ENCODE measurements at places on chromosomes 4 and X. TPM values are rescaled to one million over a fixed set of nuclear protein-coding genes. Genes with fewer than 3 reads are reported as not detected.

- H3K27ac ChIP-seq, result no peak overlapping the region
- no peaks in the 10 kb centered on the region for H3K27me3 ChIP-seq
- no peak overlapping the region for H3K4me3 ChIP-seq
- H3K36me3 ChIP-seq, result no peaks in the 10 kb centered on the region
Observed at GRCh38 chrX:1360171-1360570, 23.6 kb downstream of the IL3RA start.

Gene MAGIX
- 2.8 TPM for total RNA-seq

DNA sequence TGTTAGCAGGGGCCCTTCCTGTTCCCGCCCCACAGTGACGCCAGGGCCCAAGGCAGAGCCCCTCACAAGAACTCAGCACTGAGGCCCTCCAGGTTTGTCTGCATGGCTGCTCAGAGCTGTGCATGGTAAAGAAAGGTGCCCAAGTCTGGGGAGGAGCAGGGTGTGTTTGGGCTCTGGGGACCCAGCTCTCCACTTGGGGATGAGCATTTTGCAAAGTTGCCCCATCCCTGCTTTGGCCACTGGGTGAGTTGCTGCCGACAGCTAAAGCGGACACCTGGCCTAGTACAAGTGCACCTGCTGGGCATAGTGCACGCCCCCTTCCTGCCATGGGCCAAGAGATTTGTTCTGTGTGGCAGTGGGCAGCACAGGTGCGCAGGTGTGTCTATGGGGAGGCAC lies 2.0 kb upstream of the MXD4 start:
- H3K27me3 ChIP-seq, result no peaks in the 10 kb centered on the region
- H3K4me3 ChIP-seq, result no peak overlapping the region
- H3K4me1 ChIP-seq, result no peaks in the 10 kb centered on the region
- H3K27ac ChIP-seq, result no peak overlapping the region
- H3K36me3 ChIP-seq, result no peaks in the 10 kb centered on the region

GRCh38 chr4:14532436-14532835 lies 469.8 kb upstream of the CPEB2 start:
- H3K36me3 ChIP-seq, result no peaks in the 10 kb centered on the region
- no peaks in the 10 kb centered on the region for H3K27me3 ChIP-seq
- no peak overlapping the region for H3K4me3 ChIP-seq
- no peak overlapping the region for H3K27ac ChIP-seq
- H3K4me1 ChIP-seq, result no peaks in the 10 kb centered on the region

Gene NLRP2B
- 0.27 TPM for total RNA-seq

DNA sequence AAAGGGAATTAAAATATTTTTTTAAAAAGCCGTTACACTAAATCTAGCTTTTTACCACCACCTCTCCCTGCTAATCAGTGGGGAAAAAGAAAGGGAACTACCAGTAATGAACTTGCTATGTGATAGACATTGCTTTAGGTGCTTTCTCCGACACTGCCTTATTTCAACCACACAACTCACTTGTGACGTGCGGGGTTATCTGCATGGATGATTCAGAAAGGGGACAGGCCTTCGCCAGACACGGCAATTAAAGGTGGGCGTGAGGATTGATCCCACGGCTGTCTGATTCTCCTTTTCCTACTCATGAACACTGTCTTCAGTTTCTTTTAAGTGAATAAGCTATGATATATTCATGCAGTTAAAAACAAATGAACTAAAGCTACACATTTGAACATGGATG lies 882 bp upstream of the CXCR3 start:
- DNase-seq, result peak; percentile 5
- H3K4me1 ChIP-seq, result no peaks in the 10 kb centered on the region
- H3K27me3 ChIP-seq, result no peaks in the 10 kb centered on the region
- H3K27ac ChIP-seq, result no peak overlapping the region
- no peaks in the 10 kb centered on the region for H3K36me3 ChIP-seq

Gene CXCL9
- 1.6 TPM for total RNA-seq

Gene FAM149A
- total RNA-seq, result 7.9 TPM

DNA sequence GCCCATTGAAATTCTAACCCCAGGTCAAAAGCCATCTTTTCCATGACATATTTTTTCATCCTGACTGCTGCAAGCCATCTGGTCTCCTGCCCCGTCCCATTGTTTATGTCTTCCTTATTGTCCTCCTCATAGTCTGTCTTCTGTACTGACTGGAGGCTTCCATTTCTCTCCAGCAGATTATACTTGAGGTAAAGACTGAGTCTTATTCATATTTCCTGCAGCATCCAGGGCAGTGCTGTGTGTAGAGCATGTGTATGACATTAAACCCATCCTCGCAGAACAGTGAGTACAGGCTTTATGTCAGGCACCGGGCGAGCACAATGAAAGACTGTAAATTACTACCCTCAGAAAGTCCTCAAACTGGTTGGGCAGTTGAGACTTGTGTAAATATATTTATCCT lies 275.1 kb downstream of the C4orf33 start:
- no peak overlapping the region for H3K27ac ChIP-seq
- H3K4me1 ChIP-seq, result no peaks in the 10 kb centered on the region

DNA sequence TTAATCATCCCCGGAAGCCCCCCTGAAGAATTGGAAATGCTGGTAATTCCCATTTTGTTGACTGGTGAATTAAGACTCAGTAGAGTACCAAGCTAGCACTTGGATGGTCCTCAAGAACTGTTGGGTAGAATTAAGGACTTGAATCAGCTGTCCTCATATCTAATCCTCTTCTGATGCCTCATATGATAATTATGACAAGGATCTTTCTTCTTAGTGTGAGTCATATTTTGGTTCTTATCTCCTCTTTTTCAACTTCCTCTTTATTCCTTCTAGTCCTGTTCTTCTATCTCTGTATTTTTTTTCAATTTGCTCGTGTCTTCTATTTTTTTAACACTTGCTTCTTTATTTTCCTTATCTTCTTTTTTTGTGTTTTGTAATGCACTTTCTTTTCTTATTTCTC lies 206.3 kb upstream of the ANXA3 start:
- no peaks in the 10 kb centered on the region for H3K36me3 ChIP-seq
- no peaks in the 10 kb centered on the region for H3K4me1 ChIP-seq
- DNase-seq, result no peak
- H3K4me3 ChIP-seq, result no peak overlapping the region

- H3K4me1 ChIP-seq, result no peaks in the 10 kb centered on the region
- H3K4me3 ChIP-seq, result no peak overlapping the region
- no peaks in the 10 kb centered on the region for H3K36me3 ChIP-seq
- H3K27me3 ChIP-seq, result no peaks in the 10 kb centered on the region
- no peak overlapping the region for H3K27ac ChIP-seq
- no peak for DNase-seq
Observed at GRCh38 chr4:12319765-12320164, 891.1 kb upstream of the HS3ST1 start.

- no peak for DNase-seq
- H3K4me3 ChIP-seq, result no peak overlapping the region
- H3K36me3 ChIP-seq, result no peaks in the 10 kb centered on the region
- no peaks in the 10 kb centered on the region for H3K27me3 ChIP-seq
Observed at GRCh38 chr4:121758925-121759568, 5.9 kb downstream of the SMIM43 start.

Gene GUF1
- total RNA-seq, result 9.6 TPM

Gene NAA10
- 87.3 TPM for total RNA-seq

DNA sequence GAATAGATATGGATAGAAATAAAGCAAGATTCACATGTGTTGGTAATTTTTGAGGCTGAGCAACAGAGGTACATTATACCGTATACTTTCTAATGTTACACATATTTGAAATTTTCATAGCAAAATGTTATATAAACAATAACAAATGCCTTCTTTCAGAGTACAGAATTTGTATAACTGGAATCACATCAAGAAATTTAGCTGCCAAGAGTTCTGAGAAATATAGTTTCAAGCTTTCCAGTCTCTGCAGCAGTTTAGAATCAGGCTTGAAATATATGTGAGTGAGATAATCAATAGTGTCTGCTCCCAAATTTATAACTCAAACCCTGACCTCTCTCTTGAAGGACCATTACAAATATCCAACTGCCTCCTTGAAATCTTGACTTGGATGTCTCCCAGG lies 23.8 kb downstream of the FAM184B start:
- H3K4me1 ChIP-seq, result no peaks in the 10 kb centered on the region
- no peaks in the 10 kb centered on the region for H3K36me3 ChIP-seq
- no peaks in the 10 kb centered on the region for H3K27me3 ChIP-seq

- no peaks in the 10 kb centered on the region for H3K36me3 ChIP-seq
- no peak for DNase-seq
- H3K27ac ChIP-seq, result no peak overlapping the region
- H3K4me1 ChIP-seq, result no peaks in the 10 kb centered on the region
- no peak overlapping the region for H3K4me3 ChIP-seq
Observed at GRCh38 chrX:86407371-86407770, 259.1 kb downstream of the DACH2 start.
